ENCODE measurements at places on chromosomes 4 and X. TPM values are rescaled to one million over a fixed set of nuclear protein-coding genes. Genes with fewer than 3 reads are reported as not detected.

- H3K36me3 ChIP-seq = no peaks in the 10 kb centered on the region
- H3K27me3 ChIP-seq = peaks cover 5% of the 10 kb centered on the region
- H3K27ac ChIP-seq = peak overlapping the region; percentile 79
- peak; percentile 20 for DNase-seq
Measured at GRCh38 chr4:88457307-88458103, 586 bp downstream of the HERC5 start.

- H3K4me1 ChIP-seq = no peaks in the 10 kb centered on the region
- no peaks in the 10 kb centered on the region for H3K36me3 ChIP-seq
- no peak overlapping the region for H3K27ac ChIP-seq
- no peak for DNase-seq
- no peaks in the 10 kb centered on the region for H3K27me3 ChIP-seq
- H3K4me3 ChIP-seq = no peak overlapping the region
Measured at GRCh38 chr4:10713591-10713990, 29.0 kb upstream of the CLNK start.

GRCh38 chrX:65744965-65745364, 77.5 kb downstream of the MSN start:
- H3K4me3 ChIP-seq = no peak overlapping the region
- DNase-seq = peak; percentile 12
- no peaks in the 10 kb centered on the region for H3K27me3 ChIP-seq
- H3K27ac ChIP-seq = no peak overlapping the region
- no peaks in the 10 kb centered on the region for H3K4me1 ChIP-seq
- H3K36me3 ChIP-seq = peaks cover 25% of the 10 kb centered on the region

DNA sequence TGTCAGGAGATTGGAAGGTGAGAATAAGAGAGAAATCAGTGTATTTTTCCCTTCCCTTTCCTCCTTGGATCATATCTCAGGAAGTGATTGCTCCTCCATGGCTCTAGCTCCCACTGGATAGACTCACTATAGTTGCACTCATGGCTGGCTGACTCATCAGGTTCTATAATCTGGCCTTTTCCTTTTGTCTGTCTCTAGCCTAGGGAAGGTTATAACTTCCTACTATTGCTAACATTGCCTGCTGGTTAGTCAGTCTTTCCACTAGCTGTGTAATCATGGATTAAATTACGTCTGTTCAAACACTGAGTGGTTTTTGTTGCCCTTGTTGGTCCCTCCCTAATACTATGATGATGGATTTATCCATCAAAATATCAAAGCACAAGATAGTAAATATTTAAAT, 195.5 kb upstream of the VEGFC start:
- H3K4me1 ChIP-seq = no peaks in the 10 kb centered on the region
- no peaks in the 10 kb centered on the region for H3K27me3 ChIP-seq
- H3K36me3 ChIP-seq = no peaks in the 10 kb centered on the region
- no peak for DNase-seq

DNA sequence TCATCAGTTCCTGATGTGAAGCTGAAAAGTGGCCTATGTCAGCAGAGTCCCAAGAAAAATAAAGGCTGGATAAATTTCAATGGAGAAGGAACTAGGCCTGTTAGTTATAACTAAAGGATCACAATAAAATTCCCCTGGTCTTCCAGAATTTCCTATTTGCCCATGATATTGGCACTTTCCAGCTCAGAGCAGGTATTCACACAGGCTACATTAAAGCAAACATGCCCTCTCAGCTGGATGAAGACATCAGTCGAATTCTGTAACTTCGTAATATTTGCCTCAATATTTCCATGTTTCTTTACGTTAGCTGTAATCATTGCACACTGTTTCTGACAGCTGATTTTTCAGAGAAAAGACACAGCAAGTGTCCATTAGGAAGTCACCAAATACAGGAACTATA, 9.5 kb downstream of the HPGD start:
- H3K27ac ChIP-seq = no peak overlapping the region
- H3K4me1 ChIP-seq = no peaks in the 10 kb centered on the region
- H3K4me3 ChIP-seq = no peak overlapping the region

GRCh38 chrX:23008431-23009099, 8.8 kb downstream of the DDX53 start:
- no peaks in the 10 kb centered on the region for H3K36me3 ChIP-seq
- DNase-seq = peak; percentile 6
- H3K27me3 ChIP-seq = no peaks in the 10 kb centered on the region
- H3K4me3 ChIP-seq = no peak overlapping the region

DNA sequence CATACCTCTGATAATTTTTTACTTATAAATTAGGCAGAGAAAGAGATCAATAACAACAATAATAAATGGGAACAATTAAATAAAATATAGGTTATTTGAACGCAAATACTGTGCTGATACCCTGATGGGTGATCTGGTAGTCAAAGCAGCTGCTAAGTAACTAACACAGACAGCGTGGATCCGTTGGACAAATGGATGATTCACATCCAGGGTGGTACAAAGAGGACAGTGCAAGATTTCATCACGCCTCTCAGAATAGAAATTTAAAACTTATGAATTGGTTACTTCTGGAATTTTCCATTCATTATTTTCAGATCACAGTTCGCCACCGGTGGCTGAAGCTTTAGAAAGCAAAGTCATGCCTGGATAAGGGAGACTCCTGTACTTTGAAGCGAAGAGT, 1066.0 kb upstream of the ADGRL3 start:
- no peaks in the 10 kb centered on the region for H3K4me1 ChIP-seq
- no peak overlapping the region for H3K4me3 ChIP-seq
- DNase-seq = no peak
- no peaks in the 10 kb centered on the region for H3K36me3 ChIP-seq
- H3K27me3 ChIP-seq = no peaks in the 10 kb centered on the region
- H3K27ac ChIP-seq = no peak overlapping the region

GRCh38 chrX:100812216-100813158, 7.7 kb upstream of the CSTF2 start:
- no peaks in the 10 kb centered on the region for H3K4me1 ChIP-seq
- no peak overlapping the region for H3K4me3 ChIP-seq

- no peaks in the 10 kb centered on the region for H3K27me3 ChIP-seq
- H3K4me1 ChIP-seq = no peaks in the 10 kb centered on the region
- DNase-seq = no peak
- no peaks in the 10 kb centered on the region for H3K36me3 ChIP-seq
- no peak overlapping the region for H3K27ac ChIP-seq
Measured at GRCh38 chr4:117249333-117249732, 164.0 kb upstream of the TRAM1L1 start.

The ITGB1BP2 gene
- total RNA-seq = 0.99 TPM

DNA sequence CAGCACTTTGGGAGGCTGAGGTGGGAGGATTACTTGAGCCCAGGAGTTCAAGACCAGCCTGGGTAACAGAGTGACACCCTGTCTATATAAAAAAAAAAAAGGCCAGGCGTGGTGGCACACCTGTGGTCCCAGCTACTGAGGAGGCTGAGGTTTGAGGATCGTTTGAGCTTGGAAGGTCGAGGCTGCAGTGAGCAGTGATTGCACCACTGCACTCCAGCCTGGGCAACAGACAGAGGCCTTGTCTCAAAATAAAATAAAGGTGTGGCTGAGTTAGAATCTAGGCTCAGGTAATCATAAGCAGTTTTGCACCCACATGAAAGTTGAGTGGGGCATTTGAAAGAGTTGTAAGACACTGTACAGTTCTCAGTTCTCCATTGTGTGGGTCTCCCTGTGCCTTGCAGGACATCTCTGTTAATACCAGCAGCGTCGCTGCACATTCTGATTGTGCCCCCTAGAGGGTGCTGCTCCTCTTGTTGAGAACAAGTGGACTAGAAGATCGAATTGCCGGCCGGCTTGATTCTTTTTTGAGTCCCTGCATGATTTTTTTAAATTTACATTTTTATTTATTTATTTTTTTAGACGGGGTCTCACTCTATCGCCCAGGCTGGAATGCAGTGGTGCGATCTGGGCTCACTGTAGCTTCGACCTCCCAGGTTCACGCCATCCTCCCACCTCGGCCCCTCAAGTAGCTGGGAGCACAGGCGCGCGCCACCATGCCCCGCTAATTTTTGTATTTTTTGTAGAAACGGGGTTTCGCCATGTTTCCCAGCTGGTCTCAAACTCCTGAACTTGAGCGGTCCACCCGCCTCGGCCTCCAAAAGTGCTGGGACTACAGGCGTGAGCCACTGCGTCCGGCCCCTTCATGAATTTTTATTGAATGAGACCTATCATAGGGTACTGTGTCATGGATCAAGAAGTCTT, 73.6 kb upstream of the RBMX start:
- H3K27ac ChIP-seq = no peak overlapping the region
- no peaks in the 10 kb centered on the region for H3K36me3 ChIP-seq
- no peaks in the 10 kb centered on the region for H3K4me1 ChIP-seq
- no peak overlapping the region for H3K4me3 ChIP-seq
- DNase-seq = peak; percentile 57

GRCh38 chr4:87012265-87012953, 77.6 kb downstream of the AFF1 start:
- H3K4me1 ChIP-seq = peaks cover 52% of the 10 kb centered on the region
- H3K27ac ChIP-seq = peak overlapping the region; percentile 79
- no peaks in the 10 kb centered on the region for H3K36me3 ChIP-seq
- no peak for DNase-seq
- H3K27me3 ChIP-seq = no peaks in the 10 kb centered on the region
- no peak overlapping the region for H3K4me3 ChIP-seq

DNA sequence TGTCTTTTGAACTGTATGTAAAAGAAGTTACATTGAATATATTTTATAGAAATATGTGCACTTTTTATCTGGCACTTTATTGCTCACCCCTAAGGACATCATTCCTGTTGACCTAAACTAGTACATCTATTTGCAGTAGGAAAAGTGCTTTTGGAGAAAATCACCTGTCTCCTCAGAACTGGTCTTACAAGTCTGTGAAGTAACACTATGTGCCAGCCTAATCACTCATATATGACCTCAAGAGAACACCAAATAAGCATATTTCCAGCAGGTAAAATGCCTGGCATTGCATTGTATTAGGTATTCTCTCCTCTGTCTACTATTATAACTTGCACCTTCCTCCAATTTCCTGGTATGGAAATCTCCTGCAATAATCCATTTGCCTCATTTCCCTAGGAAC, 4.0 kb upstream of the GASK1B start:
- no peak for DNase-seq
- H3K27ac ChIP-seq = peak overlapping the region; percentile 57
- no peaks in the 10 kb centered on the region for H3K36me3 ChIP-seq
- no peak overlapping the region for H3K4me3 ChIP-seq
- H3K27me3 ChIP-seq = no peaks in the 10 kb centered on the region

GRCh38 chr4:82802911-82803310, 4.3 kb upstream of the SCD5 start:
- H3K4me3 ChIP-seq = no peak overlapping the region
- no peak for DNase-seq
- no peaks in the 10 kb centered on the region for H3K36me3 ChIP-seq
- H3K27ac ChIP-seq = no peak overlapping the region
- H3K27me3 ChIP-seq = peaks cover 35% of the 10 kb centered on the region
- peaks cover 8% of the 10 kb centered on the region for H3K4me1 ChIP-seq

DNA sequence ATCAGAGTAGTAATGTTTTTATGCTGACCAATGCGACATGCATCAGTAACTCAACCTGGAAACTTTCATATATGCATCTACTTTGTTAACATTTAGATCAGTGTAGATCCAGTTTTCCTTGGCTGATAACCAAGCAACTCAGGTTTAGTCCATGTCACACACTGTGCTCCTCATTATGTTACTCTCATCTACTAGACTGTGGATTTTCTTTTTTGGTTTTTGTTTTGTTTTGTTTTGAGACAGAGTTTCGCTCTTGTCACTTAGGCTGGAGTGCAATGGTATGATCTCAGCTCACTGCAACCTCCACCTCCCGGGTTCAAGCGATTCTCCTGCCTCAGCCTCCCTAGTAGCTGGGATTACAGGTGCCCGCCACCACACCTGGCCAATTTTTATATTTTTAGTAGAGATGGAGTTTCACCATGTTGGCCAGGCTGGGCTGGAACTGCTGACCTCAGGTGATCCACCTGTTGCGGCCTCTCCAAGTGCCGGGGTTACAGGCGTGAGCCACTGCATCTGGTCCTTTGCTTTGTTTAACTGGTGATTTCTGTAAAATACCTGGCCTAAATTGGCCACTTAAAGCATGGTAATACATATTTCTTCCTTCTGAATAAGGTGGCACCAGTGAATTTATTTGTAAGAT, 48.6 kb downstream of the SMARCAD1 start:
- H3K27ac ChIP-seq = no peak overlapping the region
- no peak overlapping the region for H3K4me3 ChIP-seq
- no peaks in the 10 kb centered on the region for H3K4me1 ChIP-seq
- H3K27me3 ChIP-seq = no peaks in the 10 kb centered on the region
- DNase-seq = no peak
- no peaks in the 10 kb centered on the region for H3K36me3 ChIP-seq

DNA sequence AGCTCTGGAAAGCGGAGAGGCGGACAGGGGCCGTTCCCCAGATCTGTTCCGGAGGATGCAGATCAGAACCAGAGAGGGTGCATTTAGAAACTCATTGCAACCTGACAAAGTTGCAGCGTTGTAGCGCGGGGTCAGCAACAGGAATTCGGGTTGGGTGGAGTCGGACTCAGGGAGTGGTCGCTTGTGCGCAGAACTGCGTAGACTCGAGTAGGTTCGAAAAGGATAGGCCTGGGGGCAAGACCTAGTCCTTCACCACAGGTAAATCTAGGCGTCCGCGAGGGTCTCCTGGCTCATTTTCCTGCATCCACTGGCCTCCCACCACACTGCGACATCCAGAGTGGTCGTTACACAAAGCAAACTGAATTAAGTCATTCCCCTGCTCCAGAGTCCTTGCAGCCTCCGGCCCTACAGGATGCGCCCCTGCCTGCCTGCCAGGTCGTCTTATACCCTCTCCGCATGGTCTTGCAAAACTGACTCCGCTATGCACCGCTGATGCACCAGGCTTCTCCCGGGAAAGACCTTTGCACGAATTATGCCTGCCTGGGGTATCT, 4.7 kb upstream of the ZNF518B start:
- H3K4me3 ChIP-seq = no peak overlapping the region
- peaks cover 18% of the 10 kb centered on the region for H3K4me1 ChIP-seq
- no peak overlapping the region for H3K27ac ChIP-seq
- H3K27me3 ChIP-seq = peaks cover 11% of the 10 kb centered on the region
- no peak for DNase-seq

The KDR gene
- total RNA-seq = 34.9 TPM
